ENCODE measurements at places on chromosomes 4 and X.

- DNase-seq = no peak
Observed at GRCh38 chr4:182126096-182126495, 117.1 kb upstream of the TENM3 start.

GRCh38 chr4:27176400-27176799, 315.8 kb downstream of the STIM2 start:
- DNase-seq = no peak

GRCh38 chr4:83618431-83618830, 82.5 kb downstream of the GPAT3 start:
- DNase-seq = no peak

DNA sequence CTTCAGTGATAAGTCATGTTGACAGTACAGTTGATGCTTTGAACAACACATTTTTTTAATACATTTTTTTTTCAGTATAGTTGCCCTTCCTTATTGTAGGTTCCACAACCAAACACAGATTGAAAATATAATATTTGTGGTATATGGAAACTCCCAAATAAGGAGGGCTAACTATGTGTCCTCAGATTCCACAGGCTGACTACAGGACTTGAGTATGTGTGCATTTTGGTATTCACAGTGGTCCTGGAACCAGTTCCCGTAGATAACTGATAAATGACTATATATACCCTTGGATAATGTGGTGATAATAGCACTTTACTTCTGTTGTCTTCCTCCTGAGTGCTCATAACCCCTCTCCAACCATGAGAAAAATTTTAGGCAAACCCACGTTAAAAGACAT, 111.6 kb upstream of the NUDT6 start:
- no peak for DNase-seq

DNA sequence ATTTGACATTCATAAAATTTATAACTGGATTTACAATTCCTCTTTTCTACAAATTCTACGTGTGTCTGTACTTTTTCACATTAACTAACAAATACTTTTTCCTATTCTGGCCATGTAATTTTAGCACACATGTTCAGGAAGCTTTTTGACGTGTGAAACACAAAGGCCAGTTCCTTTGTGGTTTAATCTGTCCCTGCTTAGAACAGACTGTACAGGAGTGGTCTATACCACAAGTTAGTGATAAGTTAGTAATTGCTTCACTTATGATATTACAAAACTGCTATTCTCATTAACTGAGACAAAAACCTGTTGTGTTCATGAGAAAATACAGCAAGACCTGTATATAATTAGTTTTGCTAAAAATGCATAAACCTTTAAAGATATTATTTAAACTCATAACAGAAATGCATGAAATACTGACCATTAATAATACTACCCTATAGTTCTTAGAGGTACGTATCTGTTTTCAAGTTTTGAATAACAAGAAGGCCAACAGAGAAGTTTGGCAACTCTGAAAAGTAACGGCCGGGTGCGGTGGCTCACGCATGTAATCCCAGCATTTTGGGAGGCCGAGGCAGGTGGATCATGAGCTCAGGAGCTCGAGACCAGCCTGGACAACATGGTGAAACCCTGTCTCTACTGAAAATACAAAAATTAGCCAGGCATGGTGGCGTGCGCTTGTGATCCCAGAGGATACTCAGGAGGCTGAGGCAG, 13.7 kb upstream of the AREG start:
- no peak for DNase-seq

- DNase-seq = no peak
Observed at GRCh38 chr4:47567511-47567910, 82.4 kb downstream of the ATP10D start.
